Dermis microvascular lymphatic vessel endothelial cell (primary cell): ENCODE measurements at places on chromosomes 7 and 10.

DNA sequence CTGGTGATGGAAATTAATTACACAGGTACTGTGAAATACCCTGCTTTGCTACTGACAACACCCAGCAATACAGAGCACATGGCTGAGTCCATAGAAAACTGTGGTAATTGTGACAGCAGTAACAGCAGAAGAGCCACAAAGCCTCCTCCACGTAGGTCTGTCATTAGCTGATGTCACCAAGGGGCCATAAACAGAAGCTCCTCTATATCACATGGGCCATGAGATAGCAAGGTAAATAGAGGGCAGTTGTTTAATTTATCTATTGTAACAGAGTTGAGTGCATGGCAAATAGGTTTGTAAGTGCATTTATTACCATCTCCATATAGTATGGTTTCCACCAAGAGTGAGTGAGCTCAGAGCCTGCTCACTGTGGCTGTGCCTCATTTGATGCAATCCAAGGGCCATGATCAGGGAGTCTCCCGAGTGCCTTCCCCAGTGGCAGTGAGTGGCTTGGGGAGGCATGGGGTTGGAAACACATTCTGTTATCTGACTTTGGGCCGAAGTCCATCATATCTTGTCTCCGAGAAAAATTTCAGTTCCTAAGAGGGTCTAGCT lies 281.2 kb downstream of the SKAP2 start:
- no peak for DNase-seq

DNA sequence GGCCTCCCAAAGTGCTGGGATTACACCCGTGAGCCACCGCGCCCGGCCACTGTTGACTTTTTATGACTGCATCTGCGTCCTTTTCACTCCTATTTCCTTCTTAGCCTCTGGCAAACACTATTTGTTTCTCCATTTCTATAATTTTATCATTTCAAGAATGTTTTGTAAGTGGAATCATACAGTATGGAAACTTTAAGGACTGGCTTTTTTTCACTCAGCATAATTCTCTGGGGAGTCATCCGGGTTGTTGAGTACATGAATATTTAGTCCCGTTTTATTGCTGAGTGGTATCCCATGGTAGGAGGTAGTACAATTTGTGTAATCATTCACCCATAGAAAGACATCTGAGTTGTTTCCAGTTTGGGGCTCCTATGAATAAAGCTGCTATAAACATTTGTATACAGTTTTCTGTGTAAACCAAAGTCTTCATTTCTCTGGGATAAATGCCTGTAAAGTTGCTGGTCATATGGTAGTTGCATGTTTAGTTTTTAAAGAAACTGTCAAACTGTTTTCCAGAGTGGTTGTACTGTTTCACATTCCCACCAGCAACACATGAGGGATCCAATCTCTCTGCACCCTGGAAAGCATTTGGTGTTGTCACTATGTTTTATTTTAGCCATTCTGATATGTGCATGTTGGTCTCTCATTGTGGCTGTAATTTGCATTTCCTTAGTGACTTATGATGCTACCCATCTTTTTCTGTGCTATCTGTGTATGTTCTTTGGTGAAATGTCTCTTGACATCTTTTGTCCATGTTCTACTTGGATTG lies 139.6 kb upstream of the EEPD1 start:
- no peak for DNase-seq

DNA sequence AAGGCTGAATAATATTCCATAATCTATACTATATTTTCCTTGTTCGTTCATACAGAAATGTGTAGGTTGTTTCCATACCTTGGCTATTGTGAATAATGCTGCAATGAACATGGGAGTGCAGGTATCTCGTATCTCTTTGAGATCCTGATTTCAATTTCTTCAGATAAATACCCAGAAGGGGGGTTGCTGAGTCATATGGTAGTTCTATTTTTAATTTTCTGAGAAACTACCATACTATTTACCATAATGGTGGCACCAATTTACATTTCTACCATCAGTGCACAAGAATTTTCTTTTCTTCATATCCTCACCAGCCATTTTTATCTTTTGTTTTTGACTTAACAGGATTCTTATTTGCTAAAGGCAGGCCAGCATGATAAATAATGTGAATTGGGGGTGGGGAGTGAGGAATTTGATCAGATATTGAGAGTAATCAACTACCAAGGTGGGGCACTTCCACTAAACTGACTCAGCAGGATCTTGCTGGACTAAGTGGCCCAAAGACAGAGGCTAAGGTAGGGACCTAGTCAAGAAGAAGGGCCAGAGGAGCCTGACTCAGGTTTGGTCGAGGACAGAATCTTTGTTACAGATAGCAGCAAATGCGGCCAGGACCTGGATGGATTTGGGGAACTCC lies 21.5 kb upstream of the CCSER2 start:
- DNase-seq, result no peak

DNA sequence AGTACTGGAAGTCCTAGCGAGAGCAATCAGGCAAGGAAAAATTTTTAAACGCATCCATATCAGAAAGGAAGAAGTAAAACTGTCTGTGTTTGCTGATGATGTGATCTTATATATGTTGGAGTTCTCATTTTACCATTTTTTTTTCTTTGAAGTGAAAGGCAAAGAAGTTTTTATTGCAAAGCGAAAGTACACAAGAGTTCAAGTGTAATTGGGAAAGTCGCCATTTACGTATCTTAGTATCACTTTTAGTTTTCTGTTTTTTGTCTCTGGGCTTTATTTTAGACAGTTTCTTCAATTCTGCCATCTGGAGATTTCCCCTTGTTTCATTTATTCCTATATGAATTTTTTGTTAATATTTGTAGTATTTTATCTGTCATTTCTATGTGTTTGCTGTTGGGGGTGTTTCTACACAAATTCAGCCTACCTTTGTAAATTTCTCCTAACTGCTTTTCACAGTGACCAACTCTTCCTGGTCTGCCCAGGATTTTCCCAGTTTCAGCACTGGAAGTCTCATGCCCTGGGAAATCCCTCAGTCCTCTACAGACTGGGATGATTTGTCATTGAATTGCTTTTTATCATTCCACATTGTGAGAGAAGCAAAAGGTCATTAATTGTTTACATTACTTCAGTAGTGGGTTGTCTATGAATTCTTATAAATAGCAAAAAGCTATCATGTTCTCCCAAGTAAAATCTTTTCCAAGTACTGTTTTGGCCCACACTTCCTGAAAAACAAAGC lies 23.2 kb downstream of the BET1 start:
- DNase-seq, result peak; percentile 34

GRCh38 chr10:26969145-26969926 lies 108.6 kb upstream of the ABI1 start:
- no peak for DNase-seq

GRCh38 chr7:50463035-50463434 lies 12.9 kb upstream of the FIGNL1 start:
- no peak for DNase-seq

- no peak for DNase-seq
Measured at GRCh38 chr10:128855618-128856428, 611.2 kb upstream of the MGMT start.

DNA sequence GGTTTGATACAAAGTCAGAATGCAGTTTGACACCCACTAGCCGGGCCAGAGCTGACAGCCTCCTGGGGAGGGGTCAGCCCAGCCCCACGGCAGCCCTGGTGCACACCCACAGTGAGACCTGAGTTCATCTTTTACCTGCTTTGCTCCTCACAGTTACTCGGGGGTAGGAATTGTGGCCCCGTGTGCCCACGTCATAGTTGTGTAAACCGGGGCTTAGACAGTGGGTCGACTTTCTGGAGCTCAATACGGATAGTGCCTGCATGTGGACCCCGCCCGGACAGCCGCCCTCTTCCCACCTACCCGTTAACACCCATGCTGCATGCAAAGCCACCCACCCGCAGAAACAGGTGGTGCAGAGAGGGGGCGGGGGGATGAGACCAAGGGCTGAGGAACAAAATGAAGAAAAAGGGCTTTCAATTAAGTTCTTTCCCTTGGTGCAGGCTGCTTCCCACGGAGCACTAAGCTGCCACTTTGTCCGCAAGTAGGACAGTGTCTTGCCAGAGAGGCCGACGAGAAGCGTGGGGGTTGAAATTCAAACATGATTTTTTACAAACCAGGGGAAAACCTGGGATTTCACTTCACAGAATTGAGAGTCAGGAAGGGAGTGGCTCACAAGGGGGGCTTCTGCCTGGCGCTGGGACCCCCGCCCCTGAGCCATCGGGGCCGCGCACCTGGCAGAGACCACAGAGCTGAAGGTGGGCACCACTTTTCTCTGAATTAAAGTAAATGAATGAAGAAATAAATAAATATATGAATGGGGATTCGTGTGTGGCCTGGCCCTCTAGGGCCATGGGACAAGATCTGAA lies 24.6 kb upstream of the FOXL3 start:
- no peak for DNase-seq

DNA sequence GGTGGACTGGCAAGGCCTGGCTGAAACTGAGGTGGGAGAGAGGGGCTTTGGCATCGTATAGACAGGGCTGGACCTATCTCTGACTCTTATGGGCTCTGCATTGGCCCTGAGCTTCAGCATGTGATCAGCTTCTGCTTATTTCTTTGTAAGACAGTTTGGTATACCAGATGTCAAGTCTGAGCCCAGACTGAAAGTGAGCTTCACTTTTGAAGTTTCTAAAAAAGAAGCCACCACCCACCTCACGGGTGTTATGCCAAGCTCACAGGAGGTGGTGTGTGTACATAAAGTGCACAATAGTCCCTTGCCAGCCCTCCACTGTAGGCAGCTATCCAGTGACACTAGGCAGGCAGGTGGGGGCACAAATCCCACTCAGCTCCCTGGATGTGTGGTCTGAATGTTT lies 68.7 kb upstream of the SEPHS1 start:
- no peak for DNase-seq

GRCh38 chr7:118060692-118061091 lies 123.3 kb upstream of the LSM8 start:
- no peak for DNase-seq

GRCh38 chr10:44424298-44424697 lies 39.4 kb upstream of the CXCL12 start:
- DNase-seq, result no peak

DNA sequence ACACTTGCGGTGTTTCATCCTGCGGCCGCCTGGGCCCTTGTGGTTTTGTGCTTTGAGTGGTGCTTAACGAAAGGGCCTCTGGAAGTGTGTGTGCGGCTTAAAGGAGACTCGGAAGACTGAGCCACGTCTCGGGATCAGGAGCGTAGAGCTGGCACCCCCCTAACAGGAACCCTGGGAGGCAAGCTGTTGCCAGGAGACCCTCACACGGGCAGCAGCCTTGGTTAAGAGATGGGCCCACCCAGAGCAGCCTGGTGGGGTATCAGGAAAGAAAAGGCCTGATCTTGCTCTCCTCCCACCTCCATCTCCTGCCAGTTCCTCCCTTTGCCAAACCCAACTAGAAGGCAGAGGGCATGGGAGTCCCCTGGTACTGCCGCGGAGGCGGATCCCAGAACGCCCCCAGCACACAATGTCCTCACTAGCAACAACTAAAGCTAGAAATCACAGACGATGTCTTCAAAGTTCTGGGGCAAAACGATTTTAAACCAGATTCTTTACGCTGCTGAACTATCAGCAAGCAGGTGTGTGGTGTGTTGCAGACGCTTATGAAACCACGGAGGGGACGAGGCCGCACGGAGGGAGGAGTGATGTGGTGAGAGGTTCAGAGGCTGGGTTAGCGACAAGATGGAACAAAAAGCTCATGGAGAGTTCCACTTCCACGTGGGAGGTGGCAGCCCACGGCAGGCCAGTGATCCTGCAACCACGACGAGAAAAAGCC lies 67.0 kb upstream of the INPP5A start:
- DNase-seq, result no peak

GRCh38 chr7:66537876-66538275 lies 90.8 kb upstream of the KCTD7 start:
- DNase-seq, result no peak

DNA sequence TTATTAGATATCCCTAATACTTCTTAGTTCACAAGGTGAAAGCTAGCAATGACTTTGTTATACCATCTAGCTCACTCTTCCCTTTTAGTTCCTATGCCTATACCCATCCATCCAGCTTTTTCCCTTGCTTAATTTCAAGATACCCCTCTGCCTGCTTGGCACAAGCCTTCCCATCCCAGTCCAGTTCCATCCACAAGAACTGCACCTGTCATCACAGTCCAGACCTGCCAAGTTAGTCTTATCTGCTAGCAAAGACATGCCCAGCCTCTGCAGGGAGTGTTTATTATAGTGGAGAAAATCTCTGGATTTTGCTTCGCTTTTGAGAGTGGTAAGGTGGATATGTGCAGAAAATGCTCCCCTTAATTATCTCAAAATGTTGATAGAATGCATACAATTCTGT lies 158.2 kb downstream of the ST7 start:
- no peak for DNase-seq

DNA sequence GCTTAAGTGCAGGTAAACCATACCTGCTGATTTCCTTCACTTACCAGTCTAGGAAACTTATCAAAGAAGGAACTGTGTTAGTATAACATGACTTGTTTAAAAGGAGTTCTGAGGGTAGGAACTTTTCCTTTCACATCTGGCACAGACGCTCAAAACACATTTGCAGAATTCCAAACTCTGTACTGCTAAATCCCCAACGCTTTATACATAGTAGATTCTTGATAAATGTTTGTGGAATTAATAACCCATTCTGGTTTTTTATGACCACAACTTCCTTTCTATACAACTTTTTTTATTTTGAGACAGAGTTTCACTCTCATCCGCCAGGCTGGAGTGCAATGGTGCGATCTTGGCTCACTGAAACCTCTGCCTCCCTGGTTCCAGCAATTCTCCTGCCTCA lies 7.7 kb upstream of the TRUB1 start:
- no peak for DNase-seq

GRCh38 chr10:6002809-6003510 lies 25.6 kb upstream of the IL15RA start:
- DNase-seq, result no peak

- no peak for DNase-seq
Measured at GRCh38 chr10:75404815-75405597, 3.4 kb upstream of the ZNF503 start.

- DNase-seq, result no peak
Measured at GRCh38 chr10:127040756-127041155, 135.5 kb downstream of the DOCK1 start.

GRCh38 chr7:35007768-35008167 lies 29.5 kb downstream of the DPY19L1 start:
- DNase-seq, result no peak

DNA sequence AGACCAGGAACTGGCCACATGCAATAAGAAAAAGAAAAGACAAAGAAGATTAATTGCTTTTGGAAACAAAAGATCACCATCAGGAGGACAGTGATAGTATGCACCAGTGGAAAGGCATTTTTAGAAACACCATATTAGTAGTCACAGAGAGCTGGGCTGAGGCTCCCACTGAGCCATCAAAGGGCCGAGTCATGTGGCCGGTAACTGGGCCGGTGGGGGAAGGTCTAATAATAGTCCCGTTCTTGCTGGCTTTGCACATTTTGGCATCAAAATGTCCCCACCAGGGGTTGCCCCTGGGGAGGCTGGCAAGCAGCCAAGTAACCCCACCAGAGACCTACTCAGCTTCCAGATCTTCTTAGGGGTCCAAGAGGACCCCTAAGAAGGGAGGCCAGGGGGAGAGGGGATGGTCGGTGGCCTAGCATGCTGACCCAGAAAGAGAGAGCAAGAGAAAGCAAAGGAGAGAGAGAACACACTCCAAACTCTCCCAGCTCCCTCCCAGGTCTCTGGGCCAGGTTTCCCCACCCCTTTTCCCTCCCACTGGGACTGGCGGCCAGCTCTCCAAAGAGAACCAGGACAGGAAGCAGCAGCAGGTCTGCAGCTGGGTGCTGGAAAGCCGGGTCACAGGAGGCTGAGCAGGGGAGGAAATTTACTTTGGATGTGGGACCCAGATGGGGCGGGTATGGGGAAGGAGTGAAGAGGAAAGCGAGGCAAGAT lies 70.2 kb upstream of the FGFR2 start:
- DNase-seq, result peak; percentile 23

GRCh38 chr7:30206491-30206890 lies 71.7 kb downstream of the MTURN start:
- DNase-seq, result peak; percentile 37

GRCh38 chr7:50808282-50808888 lies 25.7 kb upstream of the GRB10 start:
- no peak for DNase-seq
